Body of pancreas (tissue), 4 donors: ENCODE measurements at places on chromosomes 2 and 18.

- no peak for DNase-seq
Measured at GRCh38 chr2:38988716-38989115, 99.0 kb downstream of the ARHGEF33 start.

- DNase-seq, result no peak
Measured at GRCh38 chr18:38022234-38022633, 456.6 kb upstream of the CELF4 start.

- no peak for DNase-seq
Measured at GRCh38 chr2:124514236-124514635, 489.1 kb downstream of the CNTNAP5 start.

DNA sequence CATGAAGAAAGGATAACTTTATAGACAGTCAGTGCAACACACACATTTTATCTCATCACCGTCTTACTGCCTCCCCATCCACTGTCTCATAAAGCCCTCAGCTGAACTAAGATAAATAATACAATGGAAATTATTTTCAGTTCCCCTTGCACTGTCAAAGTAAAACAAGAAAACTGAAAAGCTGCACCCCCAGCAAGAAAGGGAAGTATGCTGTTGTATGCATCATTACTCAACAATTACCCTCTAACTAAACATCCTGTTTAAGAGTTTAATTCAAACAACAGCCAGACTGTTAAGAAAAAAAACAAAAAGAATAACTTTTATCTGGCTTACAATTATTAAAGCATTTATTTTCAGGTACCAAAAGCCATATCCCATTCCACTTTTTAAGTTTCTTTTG, 25.0 kb downstream of the MPPE1 start:
- DNase-seq, result no peak

DNA sequence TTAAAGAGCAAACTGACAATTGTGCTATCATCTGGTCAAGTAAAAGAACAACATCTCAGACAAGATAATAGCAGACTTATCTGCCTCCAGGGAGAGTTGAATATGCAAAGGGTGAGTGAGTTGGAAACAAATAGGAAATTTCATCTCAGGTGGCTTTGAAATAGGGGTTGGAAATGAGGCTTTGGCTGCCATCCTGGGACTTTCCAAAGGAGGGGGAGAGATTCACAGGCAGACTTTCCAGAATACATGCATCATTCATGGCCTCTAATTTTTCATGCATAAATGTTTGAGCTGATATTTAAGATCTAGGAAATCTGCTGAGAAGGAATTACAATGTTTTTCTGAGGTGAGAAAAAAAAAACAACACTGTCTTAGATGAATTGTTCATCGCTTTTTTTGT, 300.5 kb downstream of the ALK start:
- no peak for DNase-seq

GRCh38 chr2:241865957-241866789, 3.4 kb upstream of the RTP5 start:
- no peak for DNase-seq

DNA sequence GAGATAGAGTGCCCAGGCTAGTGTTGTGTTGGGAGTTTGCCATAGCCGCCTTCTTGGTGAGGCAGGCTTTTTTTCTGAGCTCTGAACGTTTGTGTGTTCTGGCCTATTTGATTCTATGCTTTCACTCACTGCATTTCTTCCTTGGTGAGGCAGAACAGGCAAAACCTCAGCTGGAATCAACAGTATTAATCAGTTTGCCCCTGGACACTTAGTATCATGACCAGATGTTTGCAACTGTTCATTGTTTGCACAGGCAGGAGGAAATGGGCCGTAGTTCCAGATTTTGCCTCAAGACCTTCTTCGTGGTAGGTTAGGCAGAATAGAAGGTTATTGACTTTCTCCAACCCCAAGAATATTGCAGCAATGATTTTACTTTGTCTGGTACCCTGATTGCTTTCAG, 218.1 kb upstream of the RASGRP3 start:
- no peak for DNase-seq

DNA sequence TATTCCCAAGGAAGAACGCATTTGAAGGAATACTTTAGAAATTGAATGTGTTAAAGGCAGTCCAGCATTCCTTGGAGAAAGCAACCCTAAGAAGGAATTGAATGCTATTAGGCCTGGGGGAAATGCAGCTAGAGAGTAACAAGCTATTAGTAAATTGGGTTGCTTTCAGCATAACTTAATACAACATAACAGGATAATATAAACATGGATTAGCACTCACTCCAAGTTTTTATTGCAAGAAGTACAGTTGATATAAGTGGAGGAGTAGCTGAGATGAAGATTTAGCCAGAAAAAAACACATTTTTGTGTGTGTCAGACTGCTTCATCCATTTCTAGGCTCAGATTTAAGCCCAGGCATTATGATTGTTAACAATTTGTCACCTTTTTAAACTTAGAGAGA, 314.6 kb downstream of the MEIS1 start:
- DNase-seq, result no peak

- peak; percentile 51 for DNase-seq
Measured at GRCh38 chr2:25982273-25982967, at the start of gene KIF3C. Gene KIF3C (minus strand): TSS chr2:25982497. CDS start chr2:25981917, 580 bp downstream.

DNA sequence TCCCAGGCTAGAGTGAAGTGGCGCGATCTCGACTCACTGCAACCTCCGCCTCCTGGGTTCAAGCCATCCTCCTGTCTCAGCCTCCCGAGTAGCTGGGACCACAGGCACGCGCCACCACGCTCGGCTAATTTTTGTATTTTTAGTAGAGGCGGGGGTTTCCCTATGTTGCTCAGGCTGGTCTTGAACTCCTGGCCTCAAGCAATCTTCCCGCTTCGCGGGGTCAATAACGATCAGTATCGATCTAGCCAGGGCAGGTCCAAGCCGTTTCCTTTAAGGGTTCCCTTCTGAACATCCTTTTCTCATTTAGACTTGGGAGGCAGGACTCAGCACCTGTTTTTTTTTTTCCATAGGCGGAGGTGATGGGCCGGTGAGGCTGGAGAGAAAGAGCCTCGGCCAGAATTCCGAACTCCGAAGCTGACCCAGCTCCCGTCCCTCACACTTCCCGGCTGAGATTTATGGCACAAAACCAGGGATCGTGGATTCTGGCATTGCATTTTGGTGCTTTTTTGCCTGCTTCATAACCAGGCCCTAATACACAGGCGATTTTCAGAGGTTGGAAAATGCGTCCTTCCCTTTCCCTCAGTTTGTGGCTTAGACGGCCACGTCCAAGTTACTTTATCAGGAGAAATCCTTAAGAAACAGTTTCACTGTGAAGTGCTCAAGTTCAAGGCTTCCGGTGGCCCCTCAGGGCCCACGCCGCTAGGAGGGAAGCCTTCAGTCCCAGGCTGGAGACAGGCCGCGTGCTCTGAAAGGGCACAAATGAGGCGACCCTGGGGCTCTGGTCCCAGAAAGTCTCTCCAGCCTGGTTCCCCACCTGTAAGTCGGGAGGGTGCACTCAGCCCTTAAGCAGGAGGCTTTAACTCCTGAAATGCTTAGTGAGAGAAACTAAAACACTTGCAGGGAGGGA, 998 bp upstream of the SLC66A3 start:
- no peak for DNase-seq

DNA sequence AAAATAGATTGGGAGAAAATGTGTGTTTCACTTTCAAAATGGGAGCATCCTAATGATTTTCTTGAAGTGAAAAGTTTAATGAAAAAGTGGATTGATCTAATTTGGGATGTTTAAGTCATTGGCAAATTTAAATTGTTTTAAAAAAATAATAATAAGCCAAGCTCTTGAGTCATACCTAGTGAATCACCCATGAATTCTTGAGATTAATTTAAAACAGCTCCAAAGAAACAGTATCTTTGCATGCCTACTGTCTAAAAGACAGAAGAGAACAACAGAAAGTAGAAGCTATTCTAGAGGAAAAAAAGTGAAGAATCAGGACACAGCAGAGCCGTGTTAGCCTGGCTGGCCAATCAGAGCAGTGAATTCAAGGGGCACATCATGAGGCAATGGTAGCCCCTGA, 7.7 kb downstream of the ACVR1C start:
- DNase-seq, result no peak

DNA sequence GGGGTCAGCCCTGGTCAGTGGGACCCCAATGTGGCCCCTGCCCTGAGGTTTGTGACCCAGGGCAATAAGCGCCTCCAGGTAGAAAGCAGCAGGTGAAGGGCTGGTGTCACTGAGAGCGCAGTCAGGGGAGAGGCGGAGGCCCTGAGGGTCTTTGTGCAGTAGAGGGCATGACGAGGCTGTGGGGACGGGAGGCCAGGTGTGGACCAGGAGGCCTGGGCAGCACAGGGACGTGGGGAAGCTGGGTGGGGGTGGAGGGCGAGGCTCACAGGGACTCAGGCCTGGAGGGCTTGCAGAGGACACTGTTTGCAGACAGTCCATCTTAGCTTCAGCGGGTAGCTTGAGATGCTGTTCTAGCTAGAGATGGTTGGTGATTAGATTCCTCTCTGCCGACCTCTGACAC, 32.0 kb downstream of the TRAF3IP1 start:
- DNase-seq, result no peak

GRCh38 chr18:73331212-73331772, 463.5 kb upstream of the NETO1 start:
- DNase-seq, result no peak

DNA sequence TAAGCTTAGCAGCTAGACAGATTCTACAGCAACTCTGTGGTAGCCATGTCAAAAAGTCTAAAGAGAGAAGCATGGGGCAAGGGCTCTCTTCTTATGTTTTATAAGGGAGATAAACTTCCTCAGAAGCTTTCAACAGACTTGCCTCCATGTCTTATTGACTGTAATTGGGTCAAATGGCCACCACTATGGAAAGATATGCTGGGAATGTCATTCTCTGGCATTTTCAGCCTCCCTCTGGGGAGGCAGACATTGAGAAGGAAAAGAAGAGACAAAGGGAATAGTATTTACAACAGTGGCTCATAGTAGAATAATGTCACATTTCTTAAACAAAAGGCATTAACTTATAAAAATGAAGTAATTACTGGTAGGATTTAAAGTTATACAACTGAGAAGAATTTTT, 1964.5 kb upstream of the PIK3C3 start:
- no peak for DNase-seq

DNA sequence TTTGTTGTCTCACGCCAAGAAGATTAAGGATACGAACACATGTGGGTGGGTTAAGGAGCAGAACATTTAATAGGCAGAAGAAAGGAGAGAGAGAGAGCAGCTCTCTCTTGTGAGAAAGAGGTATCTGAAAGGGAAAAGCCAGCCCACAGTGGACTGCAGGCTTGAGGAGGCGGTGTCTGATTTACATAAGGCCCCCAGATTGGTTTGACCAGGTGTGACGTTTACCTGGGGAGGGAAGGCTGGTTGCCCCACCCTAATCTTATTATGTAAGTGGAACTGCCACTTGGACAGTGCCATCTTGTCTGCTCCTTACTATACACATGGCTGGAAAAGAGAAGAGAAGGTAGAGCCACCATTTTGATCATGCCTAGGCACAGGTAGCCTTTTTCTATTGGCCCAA, 189.2 kb downstream of the NCK2 start:
- peak; percentile 24 for DNase-seq

GRCh38 chr2:144586476-144586875, 66.6 kb upstream of the ZEB2 start:
- DNase-seq, result no peak

- DNase-seq, result no peak
Measured at GRCh38 chr2:191951832-191952231, 104.9 kb upstream of the CAVIN2 start.

- DNase-seq, result no peak
Measured at GRCh38 chr2:23390152-23390551, 5.2 kb downstream of the KLHL29 start.

- no peak for DNase-seq
Measured at GRCh38 chr2:86293612-86294011, 43.8 kb downstream of the REEP1 start.

GRCh38 chr18:2112435-2113045, 458.8 kb downstream of the METTL4 start:
- no peak for DNase-seq

GRCh38 chr18:79866889-79867574, 69.3 kb downstream of the KCNG2 start:
- DNase-seq, result no peak

- no peak for DNase-seq
Measured at GRCh38 chr2:120346026-120346666, at the start of gene INHBB. Gene INHBB (plus strand): TSS chr2:120346136. CDS start chr2:120346189, 53 bp downstream.

DNA sequence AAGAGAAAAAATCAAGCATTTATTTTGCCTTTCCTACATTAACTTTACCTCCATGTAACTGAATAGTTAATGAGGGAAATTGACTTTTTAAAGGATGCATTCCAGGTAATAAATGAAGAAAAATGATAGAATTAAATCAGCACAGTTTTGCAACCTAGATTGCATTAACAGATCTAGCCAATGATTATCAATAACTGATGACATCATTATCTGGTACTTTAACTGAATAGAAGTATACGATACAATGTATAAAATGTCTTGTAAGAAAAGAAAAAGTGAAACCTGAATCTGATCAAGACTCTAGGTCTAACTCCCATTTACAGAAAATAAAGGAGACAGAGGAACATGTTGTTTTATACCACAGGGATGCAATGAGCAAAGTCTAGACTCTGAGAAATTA, 126.0 kb upstream of the XPO1 start:
- DNase-seq, result no peak

DNA sequence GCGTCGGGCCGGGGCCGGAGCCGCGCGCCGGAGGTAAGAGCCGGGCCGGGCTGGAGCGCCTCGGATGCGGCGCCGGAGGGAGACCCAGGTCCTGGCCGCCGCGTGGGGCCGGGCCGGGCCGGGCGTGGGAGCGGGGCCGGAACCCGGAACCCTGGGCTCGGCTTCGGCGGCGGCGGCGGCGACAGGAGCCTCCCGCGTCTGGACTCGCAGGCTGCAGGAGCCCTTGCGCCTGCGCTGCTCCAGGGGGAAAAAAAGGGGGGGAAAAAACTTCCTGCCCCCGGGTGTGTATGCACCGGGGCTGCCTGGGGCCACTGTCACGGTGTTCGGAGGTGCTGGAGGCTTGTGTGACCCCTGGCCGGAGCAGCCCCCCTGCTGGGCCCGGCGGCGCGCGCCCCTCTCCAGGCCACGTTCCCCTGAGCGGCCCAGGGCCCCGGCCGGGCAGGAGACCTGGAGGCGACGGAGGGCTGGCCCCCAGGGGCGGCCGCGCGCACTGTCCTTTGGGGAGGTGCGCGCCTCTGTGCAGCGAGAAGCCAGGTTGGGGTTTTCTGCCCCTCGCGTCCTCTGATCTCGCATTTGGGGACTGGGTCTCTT, 864 bp downstream of the KLHL29 start:
- DNase-seq, result no peak

- DNase-seq, result no peak
Measured at GRCh38 chr18:63236406-63236805, 83.2 kb downstream of the BCL2 start.

GRCh38 chr2:186575302-186575701, 14.6 kb upstream of the ITGAV start:
- no peak for DNase-seq

DNA sequence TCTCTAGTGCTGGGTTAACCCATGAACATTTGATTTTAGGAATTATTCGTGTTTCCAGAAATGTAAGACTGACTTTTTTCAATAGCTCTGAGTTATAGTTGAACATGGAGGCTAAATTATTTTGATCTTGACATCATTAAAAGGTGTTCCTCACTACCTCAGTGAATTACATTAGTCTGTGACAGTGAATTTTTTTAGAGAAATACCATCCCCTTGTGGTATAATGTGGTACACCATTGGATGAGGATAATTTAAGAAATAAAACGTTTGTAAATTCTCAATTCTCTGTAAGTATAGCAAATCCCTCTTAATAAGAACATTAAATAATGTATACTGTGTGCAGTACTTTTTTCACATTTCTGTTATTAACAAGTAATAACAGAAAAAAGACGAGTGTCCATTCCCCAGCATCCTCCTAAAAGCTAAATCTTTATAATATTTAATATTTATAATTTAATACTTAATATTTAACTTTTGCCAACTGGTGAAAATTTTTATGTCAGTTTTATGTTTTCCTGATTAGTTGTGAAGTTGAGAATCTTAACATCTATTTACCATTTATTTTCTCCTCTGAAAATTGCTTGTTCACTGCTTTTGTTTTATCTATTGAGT, 70.3 kb upstream of the CWC22 start:
- no peak for DNase-seq
